Urinary bladder (tissue), 4 donors: ENCODE measurements at places on chromosomes 6 and 20.

- no peak for DNase-seq
Observed at GRCh38 chr6:165819394-165819793, 156.4 kb upstream of the PDE10A start.

- no peak for DNase-seq
Observed at GRCh38 chr6:145818796-145819195, 4.2 kb upstream of the FBXO30 start.

DNA sequence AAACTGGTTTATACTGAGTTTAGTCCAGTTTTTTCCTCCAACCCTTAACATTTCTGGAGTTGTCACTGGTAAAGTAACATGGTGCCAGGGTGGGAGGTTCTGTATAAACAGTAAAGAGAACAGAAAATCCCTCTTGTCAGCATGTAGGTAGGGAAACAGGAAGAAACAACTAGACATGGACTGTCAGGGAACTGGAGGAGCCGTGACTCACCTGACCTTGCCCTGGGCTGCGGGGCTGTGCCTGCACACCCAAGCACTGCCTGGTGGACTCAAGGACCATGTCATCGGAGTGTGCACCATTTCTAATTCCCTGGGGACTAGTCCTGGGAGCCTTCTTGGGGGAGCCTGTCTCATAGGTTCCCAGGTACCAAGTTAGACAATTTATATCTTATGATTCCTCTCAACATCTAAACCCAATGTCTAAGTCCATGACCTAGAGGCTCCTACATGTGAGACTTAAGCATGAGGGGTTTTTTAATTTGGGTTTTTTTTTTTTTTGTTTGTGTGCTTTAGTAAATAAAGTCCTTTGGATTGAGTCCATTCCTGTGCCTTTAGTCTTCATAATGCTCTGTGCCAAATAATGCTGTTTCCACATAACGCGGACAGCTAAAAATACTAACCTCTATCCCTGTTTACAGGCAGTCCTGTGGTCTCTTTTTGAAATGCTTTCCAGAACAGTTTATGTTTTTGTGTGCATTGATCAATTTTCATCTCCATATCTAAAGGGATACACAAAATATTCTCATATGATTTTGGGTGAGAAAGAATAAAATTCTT is 136.9 kb upstream of the SUPT3H start:
- DNase-seq, result no peak

DNA sequence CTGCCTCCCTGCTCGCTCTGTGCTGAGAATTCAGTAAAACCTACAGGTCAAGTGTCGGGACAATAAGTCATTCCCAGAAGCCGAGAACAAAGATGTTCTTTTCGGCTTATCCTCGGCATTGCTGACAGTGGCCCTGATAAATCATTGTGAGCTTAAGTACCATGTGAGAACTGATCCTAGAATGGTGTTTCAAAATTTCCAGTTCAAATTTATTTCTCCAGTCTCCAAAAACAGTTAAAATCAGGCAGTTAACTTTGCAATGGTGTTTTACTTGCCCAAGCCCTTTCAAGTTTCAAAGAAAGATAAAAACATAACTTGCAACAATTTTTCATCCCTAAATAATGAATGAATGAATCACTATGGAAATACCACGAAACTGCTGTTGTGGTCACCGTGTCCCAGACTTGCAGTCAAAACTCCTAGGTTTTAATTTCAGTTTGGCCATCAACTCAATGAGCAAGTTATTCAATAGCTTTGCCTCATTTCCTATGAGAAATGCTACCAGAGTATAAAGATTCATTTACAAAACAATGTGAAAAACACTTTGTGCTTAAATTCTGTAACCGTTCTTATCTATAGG is 4.3 kb downstream of the ATP5F1E start:
- no peak for DNase-seq

DNA sequence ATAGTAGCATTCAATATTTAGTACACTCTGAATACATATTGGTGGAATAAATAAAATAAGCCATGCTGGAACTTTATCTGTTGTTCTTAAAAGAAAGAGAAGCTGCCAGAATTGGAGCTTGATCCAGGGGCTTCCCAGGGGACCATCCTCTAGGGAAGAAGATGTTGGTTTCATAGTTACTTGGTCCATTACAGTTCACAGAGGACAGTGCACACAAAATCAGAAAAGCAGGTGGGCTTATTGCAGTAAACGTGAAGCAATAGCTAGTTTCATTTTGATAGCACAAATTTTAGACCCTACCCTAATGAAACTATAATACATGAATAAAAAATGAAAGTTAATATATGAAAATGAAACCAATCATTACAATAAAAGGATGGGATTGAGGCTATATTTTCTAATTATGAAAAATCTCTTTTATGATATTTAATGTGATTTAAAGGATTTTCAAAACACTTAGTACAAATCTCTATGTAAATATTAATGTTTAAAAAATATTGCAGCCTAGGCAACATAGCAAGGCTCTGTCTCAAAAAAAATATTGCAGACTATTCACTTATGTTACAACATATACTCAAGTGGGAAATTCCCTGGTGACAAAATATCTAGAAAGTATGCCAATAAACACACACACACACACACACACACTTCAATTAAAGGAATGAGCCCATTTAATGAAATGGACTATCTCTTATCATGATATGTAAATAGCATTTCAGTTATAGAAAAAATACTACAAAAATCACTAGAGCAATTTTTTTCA is 227.0 kb upstream of the MARCKS start:
- no peak for DNase-seq

DNA sequence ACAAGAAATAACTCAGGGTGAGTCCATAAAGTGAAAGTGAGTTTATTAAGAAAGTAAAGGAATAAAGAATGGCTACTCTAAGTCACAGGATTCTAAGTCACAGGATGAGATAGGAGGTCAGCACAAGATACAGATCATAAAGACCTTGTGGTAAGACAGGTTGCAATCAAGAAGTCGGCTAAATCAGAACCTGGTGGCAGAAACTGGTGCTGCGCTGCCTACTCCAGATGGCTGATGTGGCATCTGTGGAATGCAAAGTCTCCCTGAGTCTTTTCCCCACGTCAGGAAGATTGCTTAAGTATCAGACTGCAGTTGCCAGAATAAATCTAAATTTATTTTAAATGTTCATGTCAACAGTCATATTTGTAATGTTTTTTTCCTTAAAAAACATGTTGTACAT is 10.7 kb upstream of the KCNK15 start:
- DNase-seq, result no peak

- no peak for DNase-seq
Observed at GRCh38 chr6:105810922-105811482, 275.1 kb upstream of the PRDM1 start.

DNA sequence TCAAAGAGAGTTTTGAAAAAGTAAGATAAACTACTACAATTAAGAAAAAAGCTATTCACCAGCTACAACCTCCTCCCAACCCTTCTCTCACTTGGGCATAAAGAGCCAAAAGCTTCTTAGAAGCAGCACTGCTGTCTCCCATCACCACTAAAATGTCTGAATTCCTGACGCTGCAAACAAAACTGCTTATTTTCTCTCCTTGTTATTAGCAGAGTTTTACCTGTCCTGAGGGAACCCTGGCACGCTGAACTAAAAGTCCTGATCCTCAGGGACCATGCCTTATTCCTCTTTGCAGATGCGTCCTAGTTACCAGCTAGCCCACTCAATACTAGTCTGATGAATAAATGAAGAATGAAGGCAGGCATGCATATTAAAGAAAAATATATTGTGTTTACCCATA is 1.1 kb downstream of the HACE1 start:
- no peak for DNase-seq
